ENCODE measurements at places on chromosomes 1 and 21.

DNA sequence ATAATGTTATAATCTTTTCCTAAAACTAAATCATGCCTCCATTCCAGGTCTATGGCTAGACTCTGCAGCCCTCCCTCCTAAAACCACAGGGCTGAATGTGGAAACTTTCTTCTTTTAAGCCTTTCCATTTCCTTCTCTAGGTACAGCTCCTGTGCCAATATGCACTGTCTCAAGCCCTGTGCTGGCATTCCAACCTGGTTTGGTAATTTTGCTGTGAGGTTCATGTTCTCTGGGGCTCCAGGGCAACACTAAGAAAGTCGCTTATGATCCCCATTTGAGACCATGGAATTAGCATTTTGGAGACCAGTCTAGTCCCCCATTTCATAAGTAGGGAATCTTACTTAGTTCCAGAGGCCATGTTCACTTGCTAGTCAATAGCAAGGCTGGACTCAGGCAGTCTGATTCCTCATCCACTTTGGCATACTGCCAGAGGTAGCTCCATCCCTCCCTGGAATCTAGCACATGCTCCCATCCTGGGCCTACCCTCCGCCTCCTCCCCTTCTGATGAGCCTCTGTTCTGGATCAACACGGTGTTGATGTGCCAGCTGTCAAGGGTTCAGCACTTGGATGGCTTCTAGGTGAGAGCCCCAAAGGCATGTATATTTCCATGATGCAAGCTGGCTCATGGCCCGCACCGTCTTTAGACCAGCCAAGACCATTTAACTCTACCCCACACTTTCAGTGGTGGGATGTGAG, 36.5 kb downstream of the ZMYND12 start:
- no peak for DNase-seq

DNA sequence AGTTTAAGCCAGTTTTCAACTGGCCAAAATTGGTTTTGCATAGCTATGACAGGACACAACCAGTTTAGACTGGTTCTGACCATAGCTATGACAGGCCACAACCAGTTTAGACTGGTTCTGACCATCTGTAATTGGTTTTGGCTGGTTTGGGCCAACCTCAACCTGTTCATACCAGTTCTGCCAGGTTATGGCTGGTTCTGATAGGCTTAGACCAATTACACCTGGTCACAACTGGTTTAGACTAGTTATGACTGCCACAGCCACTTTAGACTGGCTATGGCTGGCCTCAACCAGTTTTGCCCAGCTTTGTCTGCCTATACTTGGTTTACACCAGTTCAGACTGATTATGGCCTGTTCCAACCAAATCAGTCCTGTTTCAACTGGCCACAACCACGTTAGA, 353.2 kb upstream of the CAMK1G start:
- no peak for DNase-seq

GRCh38 chr1:77716065-77716464, 33.6 kb upstream of the ZZZ3 start:
- DNase-seq = no peak

DNA sequence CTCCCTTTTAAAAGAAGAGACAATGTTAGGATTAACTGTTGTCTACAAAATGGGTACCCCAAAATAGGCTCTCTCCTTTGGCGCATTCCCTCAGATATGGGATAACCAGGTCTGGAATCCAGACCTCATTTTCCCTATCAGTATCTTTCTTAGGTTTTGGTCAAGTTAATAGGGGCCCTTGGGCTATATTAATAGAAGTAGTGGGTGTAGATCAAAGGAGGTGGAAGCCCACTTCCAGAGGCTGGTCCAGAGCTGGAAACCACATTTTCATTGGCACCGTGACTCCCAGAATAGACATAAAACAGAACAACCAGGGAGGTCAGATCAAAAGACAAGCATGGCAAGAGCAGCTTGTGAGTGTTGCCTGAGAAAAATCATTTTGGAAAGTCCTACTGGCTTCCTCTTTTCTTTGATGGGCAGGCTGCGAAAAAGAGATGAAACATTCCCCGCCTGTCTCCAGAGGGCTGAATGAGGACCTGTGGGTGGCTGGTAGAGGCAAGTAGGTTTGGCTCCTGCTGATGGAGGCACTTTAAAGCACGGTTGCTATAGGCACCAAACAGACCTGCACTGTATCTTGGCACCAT, 25.8 kb upstream of the KIF21B start:
- no peak for DNase-seq

DNA sequence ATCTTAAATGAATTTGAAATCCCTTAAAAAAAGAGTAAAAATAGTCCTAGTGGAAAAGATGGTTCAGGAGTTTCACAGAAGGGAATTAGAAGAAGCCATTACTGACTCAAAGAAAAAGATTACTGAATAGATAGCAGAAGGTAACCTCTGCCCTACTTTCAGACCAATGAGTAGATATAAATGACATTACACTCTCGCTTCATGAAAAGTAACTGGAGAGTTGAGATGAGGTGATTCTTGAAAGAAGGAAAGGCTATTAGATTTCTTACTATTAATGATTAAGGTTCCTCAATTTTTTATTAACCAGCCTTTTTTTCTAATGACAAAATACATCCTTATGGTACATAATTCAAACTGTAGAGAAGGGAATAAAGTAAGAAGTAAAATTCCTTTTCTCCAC, 28.3 kb downstream of the CCN1 start:
- DNase-seq = no peak

GRCh38 chr1:28173151-28173979, 3.1 kb downstream of the PTAFR start:
- peak; percentile 18 for DNase-seq

DNA sequence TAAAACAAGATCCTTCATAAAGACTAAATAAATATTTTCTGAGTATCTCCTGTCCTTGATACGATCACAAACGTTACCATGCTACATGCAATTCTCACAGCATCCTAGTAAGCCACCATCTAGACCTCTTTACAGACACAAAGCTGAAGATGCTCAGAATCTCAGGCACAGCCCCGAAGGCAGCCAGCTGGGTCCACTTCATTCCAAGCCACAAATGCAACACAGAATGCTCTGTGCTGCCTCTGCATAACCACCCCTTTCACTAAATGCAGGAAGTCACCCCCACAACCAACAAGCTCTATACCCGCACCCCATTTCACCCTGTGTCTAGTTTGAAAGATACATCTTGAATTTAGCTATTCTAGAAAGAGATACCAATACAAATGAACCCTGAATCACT, 12.9 kb downstream of the RCAN1 start:
- no peak for DNase-seq

DNA sequence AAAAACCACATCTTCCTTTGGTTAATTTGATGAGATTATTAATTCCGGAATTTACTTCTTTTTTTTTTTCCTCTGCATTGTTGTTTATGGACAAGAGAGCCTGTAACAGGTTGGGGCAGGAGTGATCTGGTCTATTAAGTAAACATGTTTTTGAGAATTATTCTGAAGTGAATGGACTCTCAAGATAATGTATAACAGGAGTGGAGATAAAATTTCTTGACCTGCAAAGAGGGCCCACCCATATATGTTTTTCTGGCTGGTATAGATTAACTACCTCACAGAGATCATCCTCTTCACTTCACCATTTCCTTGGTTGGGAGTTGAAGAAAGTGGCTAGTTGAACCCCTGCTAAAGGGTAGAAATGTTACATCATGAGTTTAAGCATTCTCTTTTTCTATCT, 10.7 kb downstream of the DDI2 start:
- DNase-seq = no peak

GRCh38 chr1:219833214-219833815, 95.0 kb downstream of the SLC30A10 start:
- DNase-seq = no peak

DNA sequence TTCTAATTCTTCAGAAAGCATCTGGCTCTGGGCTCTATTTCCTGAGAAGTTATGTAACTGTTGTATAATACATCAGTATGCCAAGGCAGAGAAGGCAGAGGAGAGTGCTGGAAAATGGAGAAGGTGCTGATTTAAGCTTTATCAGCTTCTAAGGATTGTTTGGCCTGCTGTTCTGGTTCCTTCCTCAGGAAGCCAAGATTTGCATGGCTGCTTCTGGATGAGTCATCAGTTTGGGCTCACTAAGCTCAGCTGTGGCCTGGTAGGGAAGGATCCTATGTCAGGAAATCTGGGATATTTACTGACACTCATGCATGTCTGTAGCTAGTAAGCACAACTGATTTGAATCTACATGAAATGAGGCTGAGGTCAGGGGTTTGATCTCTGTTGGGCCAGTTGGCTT, 73.2 kb upstream of the ADGRL4 start:
- DNase-seq = peak; percentile 61

DNA sequence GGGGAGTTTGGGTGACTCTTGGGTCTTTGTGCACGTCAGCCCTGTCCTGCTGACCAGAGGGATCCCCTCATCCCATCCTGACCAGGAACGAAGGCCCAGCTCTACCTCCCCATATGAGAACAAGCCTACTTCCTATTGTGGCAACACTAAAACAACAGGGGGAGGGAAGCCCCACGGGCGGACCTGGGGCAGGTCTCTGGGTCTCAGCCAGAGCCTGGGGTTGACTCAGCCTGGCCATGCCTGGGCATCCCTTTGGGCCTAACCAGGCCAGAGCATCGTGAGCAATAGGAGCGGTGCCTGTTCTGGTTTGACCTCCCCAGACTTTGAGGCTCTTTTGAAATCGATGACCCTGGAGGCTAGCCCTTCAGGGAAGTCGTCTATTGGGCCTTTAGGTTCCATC, 16.8 kb downstream of the RPS6KA1 start:
- DNase-seq = no peak

- DNase-seq = no peak
Observed at GRCh38 chr1:185811073-185811709, 77.0 kb downstream of the HMCN1 start.

- DNase-seq = no peak
Observed at GRCh38 chr1:245754463-245754961, 599.7 kb downstream of the KIF26B start.

DNA sequence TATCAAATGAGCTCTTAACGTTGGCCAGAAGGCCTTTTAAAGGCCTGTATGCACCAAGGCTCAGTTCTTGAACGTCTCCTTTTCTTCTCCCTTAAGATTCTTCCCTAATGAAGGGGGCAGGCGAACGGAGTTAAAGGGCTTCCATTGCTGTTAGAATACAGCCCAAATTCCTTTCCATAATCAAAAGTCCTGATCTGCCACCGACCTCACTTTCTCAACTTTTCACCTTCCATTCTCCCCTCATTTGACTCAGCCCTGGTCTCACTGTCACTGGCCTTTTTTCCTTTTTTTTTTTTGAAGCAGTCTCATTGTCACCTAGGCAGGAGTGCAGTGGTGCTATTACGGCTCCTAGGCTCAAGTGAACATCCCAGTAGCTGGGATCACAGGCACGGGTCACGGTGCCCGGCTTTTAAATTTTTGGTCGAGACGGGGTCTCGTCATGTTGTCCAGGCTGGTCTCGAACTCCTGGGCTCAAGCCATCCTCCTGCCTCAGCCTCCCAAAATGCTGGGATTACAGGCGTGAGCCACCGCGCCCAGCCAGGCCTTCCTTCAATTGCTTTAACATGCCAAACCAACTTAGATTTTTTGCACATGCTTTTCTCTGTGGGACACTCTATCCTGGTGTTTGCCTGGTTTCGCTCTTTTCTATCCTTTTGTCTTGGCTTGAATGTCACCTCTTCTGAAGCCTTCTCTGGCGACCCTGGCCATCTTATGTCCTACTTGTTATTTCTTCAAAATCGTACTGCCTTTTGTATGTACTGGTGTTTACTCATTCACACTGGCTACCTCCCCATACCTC, 612 bp upstream of the CMPK1 start:
- no peak for DNase-seq

DNA sequence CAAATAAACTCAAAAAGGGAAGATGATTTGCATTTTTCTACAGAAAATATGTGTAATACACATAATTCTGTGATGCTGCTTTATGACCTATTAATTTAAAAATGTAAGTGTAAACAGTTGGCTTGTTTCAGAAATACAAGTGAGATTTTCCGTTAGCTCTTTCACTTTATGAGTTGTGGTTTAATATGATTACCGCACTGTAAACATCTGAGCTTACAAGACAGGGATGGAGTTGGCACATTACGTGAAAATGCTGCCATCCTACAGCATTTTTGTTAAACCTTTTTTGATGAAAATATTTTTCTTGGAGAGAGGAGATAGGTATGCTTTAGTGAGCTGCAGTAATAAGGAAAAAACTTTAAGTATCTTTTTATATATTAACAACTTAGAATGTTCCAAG, 426.8 kb upstream of the ADAMTS5 start:
- DNase-seq = no peak

GRCh38 chr1:108852221-108852975, 4.5 kb downstream of the AKNAD1 start:
- DNase-seq = no peak

DNA sequence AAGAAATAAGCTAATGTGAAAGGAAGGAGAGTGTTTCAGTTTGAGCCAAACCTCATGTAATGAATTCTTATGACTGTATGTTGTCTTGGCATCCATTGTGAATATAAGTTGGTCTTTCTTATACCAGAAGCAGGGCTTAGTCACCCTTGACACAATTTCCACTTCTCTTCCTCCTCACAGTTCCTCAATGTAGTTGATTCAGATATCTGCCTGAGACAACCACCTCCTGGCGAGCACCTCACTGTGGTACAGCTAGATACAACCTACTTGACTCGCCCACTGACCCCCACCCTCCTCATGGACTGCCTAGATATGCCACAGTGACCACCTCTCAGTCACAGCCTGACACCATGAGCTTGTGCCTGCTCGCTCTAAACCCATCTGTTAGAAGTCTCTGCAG, 45.6 kb downstream of the KYAT3 start:
- DNase-seq = no peak

GRCh38 chr1:93155335-93155734, 24.9 kb downstream of the TMED5 start:
- no peak for DNase-seq

DNA sequence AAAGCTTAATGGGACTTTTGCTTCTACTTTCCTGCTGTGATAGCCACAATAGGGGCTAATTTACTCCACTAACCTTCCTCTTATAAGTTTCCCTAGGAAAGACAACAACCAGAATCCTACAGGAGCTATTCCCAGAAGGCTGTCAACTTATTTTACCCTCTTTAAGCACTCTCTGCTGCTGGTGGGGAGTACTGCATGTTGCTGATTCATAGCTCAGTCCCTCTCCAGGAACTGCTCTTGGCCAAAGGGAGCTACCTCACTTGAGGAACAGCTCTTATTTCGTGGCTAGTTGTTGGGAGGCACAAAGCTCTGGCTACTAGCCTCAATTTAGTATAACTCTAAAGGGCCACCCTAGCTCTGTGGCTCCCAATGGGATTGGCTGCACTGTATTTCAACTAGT, 37.2 kb downstream of the ADSS2 start:
- peak; percentile 16 for DNase-seq

- no peak for DNase-seq
Observed at GRCh38 chr21:26153758-26154157, 16.8 kb downstream of the APP start.

DNA sequence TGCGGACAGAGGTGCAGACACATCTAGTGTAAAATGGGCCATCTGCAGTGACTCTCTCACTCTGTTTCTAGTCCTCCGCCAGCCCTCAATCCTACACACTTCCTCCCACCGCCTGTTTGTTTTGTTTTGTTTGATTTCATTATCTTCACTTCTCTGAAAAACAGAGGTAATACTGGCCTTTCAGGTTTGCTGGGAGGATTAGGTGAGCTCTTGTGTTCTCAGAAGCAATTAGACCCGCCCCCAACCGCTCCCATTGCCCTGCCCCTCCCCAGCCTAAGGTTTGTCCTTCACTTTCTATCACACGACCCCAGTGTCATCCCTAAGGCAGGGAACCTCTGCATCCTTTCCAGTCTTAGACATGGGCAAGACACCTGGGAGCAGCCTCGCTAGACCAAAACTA, 43.2 kb upstream of the TACSTD2 start:
- DNase-seq = no peak

- no peak for DNase-seq
Observed at GRCh38 chr1:91747666-91748065, 138.3 kb downstream of the TGFBR3 start.

GRCh38 chr1:203278082-203278884, 27.0 kb upstream of the BTG2 start:
- DNase-seq = no peak

All from RKO (cell line).